Activated CD4-positive, alpha-beta T cell treated with anti-CD3 and anti-CD28 coated beads, Interleukin-10, Interleukin-2, amounts not matched to agents 100 ng/mL and 50 ng/mL, durations not matched to agents 16 hours and 8 hours (primary cell): ENCODE measurements at places on chromosomes 11 and 22.
A peak's percentile ranks its signal among the peaks of the same experiment; 100 is the strongest.

DNA sequence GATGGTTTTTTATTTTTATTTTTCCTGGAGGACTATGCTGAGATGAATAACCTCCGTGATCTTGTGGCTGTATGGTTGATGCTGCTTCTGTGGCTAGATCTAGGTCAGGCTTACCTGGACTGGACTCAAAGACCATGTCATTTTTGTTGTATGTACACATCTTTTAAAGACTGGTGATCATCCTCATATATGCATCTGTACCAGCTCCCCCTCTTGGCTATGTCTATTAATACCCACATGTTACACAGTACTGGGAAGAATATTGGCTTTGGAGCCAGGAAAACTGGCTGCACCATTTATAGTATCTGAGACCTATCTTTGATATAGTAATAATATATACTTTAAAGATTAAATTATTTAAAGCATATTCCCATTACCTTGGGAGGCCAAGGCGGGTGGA is 18.4 kb upstream of the PITPNB start:
- DNase-seq = no peak

DNA sequence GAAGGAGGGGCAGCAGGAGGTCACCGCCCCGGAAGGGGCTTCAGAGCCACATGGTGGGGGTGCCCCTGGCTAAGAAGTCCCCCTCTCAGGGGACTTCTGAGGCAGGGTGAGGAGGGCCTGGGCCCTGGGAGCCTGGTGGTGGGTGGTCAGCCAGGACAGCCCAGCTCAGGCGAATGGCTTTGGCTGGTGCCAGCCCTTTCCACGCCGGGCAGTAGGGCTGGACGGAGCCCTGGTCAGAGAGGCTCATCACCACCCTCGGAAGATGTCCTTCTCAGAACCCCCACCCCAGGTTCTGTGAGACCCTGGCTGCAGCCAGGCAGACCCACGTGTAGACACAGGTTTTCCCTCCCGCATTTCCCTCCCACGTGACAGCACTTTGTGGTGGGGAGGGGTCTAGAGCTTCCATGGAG is 35.9 kb downstream of the OSBPL5 start:
- DNase-seq = no peak

GRCh38 chr22:20748731-20749428 is 25.0 kb upstream of the SERPIND1 start:
- no peak for DNase-seq

DNA sequence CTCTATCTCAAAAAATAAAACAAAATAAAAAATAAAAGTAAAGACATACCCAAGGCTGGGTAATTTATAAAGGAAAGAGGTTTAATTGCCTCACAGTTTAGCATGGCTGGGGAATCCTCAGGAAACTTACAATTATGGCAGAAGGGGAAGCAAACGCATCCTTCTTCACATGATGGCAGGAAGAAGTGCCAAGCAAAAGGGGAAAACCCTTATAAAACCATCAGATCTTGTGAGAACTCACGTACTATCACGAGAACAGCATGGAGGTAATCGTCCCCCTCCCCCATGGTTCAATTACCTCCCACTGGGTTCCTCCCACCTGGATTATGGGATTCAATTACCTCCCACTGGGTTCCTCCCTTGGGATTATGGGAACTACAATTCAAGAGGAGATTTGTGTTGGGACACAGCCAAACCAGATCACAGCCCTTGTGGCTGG is 8.3 kb upstream of the SSTR3 start:
- DNase-seq = no peak

DNA sequence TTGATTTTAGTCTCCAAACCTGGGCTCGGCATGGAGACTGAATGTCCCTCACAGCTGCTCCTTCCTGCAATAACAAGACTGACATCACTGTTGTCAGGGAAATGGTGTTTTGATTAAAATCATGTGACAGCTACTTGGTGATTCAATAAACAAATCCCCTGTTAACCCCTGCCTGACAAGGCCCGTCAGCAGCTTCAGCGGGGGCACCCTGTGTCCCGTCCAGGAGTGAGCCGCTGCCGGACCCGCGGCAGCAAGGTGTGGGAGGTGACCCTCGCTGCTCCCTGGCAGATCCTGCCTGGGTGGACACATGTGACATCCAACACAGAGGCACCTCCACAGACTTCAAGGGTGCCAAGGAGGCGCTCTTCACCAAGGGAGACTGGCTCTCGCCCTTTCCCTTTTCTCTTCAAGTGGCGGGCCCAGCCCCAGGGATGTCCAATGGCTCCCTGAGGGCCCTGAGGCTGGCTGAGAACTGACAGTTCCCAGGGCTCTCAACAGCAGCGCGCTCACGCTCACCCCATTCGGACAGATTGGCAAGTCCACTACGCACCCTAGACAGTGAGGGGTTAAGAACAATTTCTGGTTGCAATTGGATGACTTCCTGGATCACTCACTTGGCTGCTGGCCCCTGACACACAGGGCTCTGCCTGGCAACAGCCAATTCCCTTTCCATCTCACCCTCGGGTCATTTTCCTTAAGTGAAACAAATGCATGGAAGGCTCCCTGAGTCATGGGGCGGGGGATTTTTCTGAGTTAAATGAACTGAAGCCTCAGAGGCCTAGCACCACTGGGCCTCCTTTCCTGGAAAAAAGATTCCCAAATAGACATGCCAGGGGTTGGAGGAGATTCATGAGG is 30.7 kb downstream of the PPP2R1B start:
- DNase-seq = no peak

GRCh38 chr11:69654001-69654659 is 13.2 kb downstream of the CCND1 start:
- DNase-seq = no peak

DNA sequence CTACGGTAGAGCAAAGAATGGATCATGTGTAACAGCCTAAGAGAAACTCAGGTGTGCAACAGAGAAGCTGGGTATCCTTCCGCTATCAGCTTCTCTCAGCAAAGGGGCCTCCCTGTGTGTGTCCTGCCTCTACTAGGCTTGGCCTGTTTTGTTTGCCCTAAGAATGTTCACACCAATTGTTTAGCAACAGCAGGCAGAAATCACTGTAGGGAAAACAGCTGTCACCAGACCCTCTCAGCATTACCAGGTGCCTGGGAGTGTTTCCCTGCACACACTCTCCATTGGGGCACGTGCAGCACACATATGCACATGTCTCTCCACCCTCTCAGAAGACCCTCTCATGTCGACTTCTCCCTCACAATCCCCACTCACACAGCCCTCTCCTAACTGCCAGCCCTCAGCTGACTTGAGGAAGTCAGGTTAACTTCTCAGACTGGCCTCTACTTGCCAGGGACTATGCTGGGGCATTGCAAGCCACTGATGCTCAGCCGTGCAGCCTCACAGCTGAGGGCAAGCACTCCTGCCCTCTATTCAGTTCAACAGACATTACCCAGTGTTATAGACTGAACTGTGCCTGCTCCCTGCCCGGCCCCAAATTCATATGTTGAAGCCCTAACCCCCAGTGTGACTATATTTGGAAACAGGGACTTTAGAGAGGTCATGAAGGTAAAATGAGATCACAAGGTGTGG is 97.6 kb downstream of the TRIM29 start:
- no peak for DNase-seq

- no peak for DNase-seq
Measured at GRCh38 chr22:49609207-49609876, 218.3 kb downstream of the BRD1 start.

DNA sequence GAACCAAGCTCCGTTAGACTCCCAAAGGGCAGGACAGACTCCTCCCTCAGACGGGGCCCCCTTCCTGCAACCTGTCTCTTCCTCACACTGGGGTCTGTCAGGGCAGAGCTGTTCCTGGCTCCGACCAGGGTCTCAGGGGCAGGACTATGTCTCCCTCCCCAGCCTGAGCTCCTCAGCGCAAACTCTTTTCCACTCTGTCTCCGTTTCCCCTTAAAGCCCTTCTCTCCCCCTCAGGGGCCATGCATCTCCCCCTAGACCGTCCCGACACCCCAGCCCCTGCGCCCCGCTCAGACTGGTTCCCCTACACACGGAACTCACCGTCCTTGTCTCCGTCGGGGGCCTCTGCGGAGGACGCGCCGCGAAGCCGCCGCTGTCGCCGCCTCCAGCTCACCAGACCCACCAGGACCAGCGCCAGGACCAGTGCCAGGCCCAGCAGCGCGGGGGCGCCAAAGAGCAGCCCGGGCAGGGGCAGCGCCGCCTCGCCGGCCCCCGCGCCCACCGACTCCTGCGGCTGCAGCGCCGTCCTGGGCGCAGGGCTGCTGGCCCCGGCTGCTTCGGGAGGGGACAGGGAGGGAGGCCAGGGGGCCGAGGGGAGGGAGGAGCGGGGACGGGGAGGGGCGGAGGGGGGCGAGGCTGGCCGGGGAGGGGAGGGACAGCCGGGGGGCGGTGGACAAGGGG is 684 bp downstream of the TNFRSF13C start:
- DNase-seq = peak; percentile 78

DNA sequence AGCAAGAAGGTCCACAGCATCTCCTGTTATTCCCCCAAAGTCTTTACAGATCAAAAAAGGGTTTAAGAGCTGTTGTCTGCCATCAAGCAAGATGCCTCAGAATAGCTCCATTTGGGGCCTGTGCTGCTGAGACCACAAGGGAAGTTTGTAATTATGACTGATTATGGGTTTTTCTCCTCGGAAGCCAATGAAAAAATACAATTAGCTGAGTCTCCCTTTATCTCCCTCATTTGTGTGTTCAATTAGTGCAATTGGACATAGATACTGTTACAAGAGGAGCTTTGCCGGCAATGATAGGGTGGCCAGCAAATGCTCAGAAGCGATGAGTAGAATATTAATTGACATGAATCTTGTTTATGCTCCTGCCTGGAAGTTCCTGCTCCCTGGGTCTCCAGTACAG is 83.7 kb downstream of the COMMD9 start:
- DNase-seq = no peak

- DNase-seq = no peak
Measured at GRCh38 chr11:116412118-116412889, 360.5 kb downstream of the BUD13 start.

DNA sequence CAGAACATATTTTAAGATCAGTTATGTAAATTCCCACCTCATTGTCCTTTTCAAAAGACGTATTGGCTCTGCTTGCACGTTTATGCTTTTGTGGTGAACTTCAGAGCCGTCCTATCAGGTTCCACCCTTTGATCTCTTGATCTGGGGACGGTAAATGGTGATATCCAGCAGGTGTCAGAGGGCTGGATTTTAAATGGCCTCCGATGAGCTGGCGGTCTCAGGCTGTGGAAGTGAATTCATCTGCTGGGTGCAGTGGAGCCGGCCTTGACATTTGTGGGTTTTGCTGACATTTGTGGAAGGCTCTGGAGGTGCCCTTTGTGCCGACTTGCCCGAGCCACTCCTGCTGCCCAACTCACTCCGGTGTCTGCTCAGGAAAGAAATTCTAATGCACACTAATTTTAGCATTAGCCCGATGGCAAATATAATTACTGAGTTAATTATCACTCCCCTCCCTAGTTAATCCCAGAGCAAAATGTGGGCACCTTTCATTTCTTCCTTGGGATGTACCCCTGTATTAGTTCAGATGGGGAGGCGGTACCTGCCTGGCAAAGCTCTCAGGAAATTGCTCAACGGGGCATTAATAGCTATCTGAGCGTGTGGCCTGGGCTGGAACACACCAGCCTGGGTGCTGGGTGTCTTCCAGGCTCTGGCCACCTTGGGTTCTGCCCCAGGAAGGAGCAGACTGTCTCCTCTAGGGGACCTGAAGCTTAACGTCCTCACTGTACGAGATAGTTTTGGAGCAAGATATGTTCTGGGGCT is 9.1 kb downstream of the LRP5 start:
- no peak for DNase-seq

GRCh38 chr11:10351765-10352641 is 47.1 kb downstream of the ADM start:
- DNase-seq = no peak

DNA sequence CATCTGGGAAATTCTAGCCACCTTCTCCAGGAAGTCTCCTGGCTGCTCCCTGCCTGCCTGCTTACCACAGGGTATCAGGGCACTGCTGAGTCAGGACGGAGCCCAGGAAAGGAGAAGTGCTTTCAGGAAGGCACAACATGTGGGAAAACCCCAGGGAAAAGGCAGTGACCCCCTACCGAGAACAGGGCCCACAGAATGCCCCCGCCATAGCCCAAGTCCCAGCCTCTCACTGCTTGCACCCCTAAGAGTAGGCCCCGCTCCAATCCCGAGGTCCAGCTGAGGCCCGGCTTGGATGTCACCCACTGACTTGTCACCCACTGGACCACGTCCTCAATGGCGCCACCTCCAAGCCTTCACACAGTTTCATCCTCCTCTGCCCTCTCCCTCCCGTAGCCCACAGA is 34.1 kb downstream of the ARAP1 start:
- DNase-seq = no peak

- DNase-seq = no peak
Measured at GRCh38 chr11:69470793-69471728, 10.4 kb upstream of the LINC01488 start.

GRCh38 chr11:116853461-116854073 is 16.1 kb upstream of the APOA1 start:
- peak; percentile 96 for DNase-seq

GRCh38 chr11:60221181-60221580 is 21.8 kb downstream of the MS4A4E start:
- DNase-seq = no peak
